ENCODE measurements at places on chromosomes 3 and 15.

GRCh38 chr3:189901481-189901880 lies 219.2 kb downstream of the P3H2 start:
- DNase-seq, result no peak

- no peak for DNase-seq
Measured at GRCh38 chr3:29527246-29527645, 246.4 kb downstream of the RBMS3 start.

DNA sequence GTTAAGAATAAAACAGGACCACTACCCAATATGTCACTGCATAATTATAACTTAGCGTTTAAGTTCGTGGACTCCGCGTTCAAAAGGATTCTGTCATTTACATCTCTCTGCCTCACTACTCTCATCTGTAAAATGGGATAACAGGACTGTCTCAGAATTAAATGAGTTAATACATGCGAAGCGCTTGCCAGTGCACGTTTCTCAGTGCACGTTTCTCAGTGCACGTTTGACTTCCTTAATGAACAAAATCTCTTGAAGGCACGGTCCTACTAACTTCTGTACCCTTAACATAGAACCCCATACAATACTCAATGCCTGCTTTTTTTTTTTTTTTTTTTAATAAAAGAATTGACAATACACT lies 499 bp downstream of the RABL3 start:
- no peak for DNase-seq

- no peak for DNase-seq
Measured at GRCh38 chr3:12369029-12369428, 80.2 kb downstream of the PPARG start.

GRCh38 chr3:177211503-177212277 lies 14.4 kb upstream of the TBL1XR1 start:
- DNase-seq, result no peak

GRCh38 chr15:67853454-67853853 lies 13.6 kb upstream of the RNU6-1 start:
- DNase-seq, result no peak

DNA sequence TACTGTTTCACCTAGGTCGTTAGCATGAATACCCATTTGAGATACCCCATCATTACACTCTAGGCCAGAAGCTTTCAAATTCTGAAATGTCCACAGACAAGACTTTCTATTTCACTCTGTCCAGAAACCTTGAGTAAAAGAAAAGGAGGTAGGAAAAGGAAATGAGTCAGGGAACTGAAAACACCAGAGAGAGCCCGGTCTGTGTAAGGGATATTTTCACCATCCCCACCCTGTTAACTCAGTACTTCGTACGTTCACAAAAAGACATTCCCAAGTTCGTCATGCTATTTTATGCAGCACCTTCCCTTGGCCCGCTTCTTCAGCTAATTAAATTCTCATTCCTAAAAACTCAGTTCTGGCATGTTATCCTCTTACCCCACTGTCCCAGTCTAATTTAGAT lies 89.4 kb upstream of the SOX2 start:
- no peak for DNase-seq

- DNase-seq, result no peak
Measured at GRCh38 chr15:64732156-64732860, 43.1 kb downstream of the RBPMS2 start.

DNA sequence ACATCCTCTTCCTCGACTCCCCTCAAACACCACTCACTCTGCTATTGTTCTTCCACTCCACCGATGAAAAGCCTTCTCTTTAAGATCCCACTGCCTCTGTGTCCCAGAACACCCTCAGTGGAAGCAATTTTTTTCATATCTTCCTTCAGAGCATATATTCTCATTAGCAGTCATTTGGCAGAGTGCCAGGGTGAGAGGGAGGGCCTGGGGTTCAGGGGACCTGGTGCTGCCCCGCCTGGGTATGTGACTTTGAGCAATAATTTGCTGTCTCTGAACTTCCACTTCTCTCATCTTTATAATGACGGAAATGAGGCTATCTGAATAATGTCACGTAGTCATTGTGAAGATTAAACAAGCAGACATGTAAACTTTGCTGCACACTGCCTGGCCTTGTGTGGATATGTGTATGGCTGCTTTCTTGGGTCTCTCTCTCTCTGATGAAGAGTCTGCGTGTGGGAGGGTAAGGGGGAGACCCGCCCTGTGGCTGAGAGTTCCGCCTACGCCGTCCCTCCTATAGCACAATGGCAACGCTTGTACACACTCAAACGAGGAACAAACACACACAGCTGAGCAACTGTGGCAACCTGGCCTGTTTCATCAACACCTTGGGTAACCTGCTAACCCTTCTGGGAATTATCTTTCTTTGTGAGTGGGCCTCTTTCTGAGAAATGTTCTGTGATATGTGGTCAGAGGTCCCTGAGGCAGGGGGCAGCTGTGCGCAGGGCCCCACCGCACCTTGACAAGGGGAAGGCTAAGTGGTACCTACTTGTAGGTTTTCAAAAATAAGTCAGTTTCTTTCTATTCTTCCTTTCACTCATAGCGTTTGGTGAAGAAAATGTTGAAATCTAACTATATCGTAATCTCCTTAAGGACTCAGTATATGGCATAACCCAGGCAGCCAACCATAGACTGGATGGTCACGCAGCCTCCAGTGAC lies 369.8 kb downstream of the SV2B start:
- peak; percentile 73 for DNase-seq

DNA sequence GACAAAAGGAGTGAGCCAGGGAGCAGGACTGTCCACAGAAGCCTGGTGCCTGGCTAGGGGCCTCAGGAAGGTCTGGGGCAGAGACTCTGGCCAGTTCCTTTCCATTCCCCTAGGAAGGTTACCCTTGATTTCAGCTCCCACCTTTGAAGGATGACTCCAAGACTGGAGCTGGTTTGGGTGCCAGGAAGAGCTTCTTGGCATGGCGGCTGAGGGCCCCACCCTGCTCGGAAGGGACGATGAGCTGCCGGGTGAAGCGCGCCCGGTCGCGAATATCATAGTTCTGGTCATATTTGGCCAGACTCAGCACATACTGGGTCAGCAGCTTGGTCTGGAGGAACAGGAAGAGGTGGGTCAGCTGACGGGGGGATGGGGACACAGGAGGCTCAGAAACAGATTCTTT lies 19.4 kb upstream of the CPEB1 start:
- no peak for DNase-seq

DNA sequence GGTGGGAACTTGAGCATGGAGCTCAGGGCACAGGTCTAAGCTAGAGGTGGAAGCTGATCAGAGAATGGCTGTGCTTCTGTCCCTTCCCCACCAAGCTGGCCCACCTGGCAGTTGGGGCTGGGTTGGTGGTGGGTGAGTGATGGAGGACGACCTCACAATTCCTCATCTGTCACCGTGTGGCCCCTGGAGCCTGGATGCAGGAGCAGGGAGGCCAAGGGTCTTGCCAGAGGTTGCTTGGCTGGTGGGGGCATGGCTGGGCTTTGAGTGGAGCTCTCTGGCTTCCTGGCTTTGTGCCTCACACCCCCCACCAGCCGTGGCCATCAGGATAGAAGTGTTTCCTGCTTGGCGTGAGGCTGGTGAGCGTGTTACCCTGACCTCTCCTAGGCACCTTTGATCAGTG lies 36.0 kb downstream of the FBLN2 start:
- no peak for DNase-seq

GRCh38 chr3:95508124-95508523 lies 1306.3 kb upstream of the EPHA6 start:
- DNase-seq, result peak; percentile 0

DNA sequence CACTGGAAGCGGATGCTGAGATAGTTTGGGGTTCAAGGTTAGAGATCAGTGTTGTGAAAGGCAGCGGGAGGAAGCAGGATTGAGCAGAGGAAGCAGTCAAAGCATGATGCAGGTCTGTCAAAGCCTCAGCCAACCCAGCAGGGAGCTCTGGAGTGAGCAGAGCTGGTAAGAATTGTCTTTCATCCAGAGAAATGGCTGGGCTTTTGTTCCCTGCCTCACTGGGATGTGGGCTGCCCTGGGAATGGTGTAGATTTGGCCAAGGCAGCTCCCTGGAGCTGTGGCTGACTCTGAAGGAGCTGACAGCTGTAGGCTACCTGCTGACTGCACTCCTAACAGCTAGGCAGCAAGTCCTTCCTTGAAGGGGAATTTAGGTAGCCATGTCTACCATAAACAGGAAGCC lies 61.9 kb upstream of the STXBP5L start:
- DNase-seq, result no peak

DNA sequence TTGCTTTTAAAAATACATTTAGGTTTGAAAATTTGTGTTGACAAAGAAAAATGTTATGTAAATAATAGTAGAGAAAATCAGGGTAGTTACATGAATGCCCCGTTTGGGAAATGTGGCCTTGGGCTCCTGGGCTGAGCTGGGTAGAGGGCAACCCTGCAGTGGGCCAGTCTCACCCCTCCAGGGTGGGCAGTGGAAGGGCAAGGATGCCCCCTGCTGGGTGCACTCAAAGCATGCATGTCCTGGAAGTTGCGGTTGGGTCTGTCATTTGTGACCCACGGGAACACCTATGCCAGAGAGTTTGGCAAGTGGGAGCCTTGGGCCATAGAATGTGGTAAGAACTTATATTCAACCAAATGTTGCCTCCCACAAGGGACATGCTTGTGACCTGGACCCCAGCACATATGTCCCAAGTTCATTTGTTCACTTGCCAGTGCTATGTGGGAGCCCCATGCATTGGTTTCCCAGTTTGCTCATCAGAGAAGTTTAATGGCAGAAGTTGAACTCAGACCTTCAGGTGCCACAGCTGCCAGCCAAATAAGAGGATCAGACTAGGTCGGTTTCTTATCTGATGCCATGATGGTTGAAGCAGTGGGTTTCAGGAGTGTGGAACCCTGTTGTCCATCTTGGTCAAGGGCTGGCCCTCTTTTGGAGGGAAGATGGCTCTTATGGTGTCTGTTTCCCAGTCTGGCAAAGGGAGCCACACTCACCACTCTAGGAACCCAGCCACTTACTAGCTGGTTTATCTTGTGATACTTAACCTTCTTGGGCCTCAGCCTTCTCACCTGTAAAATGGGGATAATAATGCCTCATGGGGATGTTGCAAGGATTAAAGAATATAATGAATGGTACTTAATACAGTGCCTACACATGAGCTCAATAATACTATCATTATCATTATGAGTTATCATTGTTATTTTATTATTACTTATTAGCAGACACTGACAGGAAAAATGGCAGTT lies 2.5 kb upstream of the PLCB2 start:
- peak; percentile 73 for DNase-seq

Data from activated CD4-positive, alpha-beta T cell treated with anti-CD3 and anti-CD28 coated beads, Interleukin-10, Interleukin-2, amounts not matched to agents 100 ng/mL and 50 ng/mL, durations not matched to agents 16 hours and 8 hours (primary cell).